ENCODE measurements at places on chromosomes 13 and 19.
A peak's percentile ranks its signal among the peaks of the same experiment; 100 is the strongest.

GRCh38 chr19:23762884-23763711, 4.4 kb upstream of the ZNF681 start:
- peak; percentile 82 for DNase-seq

DNA sequence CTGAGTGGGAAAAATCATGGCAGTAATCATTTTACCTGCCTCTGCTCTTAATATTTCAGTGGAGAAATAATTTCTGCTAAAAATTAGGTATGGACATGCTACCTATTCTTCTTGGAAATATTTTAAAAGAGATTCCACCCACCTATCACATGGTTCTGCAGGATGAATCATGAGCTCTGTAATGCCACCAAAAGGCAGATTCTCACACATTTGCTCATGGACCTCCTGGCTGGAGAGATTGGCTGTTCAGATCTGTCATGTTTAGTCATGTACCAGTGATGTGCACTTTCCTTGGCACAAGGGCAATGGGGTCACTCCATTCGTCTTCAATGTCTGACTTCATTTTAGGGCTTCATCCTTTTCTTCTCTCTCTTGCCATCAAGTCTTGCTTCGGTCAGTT, 101.8 kb upstream of the MBNL2 start:
- DNase-seq: peak; percentile 19

GRCh38 chr19:34324320-34324719, 40.7 kb upstream of the GPI start:
- DNase-seq: no peak

DNA sequence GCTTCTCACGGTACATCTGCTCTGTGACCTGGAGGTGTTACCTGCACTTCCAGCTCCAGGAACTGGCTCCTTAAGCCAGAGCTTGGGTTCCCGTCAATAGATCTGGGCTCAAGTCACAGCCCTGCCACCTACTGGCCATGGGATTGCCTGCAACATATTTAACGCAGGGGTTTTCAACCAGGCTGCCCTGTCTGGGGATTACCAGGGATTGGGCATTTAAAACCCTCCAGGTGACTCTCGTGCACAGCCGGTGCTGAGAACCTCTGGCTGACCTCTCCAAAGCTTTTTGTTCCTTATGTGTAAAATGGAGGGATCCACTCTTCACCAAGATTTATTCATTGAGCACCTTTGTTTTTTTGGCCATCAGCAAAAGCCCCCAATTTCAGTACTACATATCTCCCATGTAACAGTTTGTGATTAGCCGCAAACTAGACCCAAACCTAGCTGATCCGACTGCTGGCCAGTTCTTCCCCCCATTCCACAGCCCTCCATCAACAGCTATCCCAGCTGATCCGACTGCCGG, 76.6 kb upstream of the STK24 start:
- peak; percentile 77 for DNase-seq

GRCh38 chr19:10817291-10818038, 18.5 kb downstream of the TMED1 start:
- no peak for DNase-seq

- DNase-seq: no peak
Observed at GRCh38 chr13:79490824-79491223, 9.9 kb downstream of the NDFIP2 start.

DNA sequence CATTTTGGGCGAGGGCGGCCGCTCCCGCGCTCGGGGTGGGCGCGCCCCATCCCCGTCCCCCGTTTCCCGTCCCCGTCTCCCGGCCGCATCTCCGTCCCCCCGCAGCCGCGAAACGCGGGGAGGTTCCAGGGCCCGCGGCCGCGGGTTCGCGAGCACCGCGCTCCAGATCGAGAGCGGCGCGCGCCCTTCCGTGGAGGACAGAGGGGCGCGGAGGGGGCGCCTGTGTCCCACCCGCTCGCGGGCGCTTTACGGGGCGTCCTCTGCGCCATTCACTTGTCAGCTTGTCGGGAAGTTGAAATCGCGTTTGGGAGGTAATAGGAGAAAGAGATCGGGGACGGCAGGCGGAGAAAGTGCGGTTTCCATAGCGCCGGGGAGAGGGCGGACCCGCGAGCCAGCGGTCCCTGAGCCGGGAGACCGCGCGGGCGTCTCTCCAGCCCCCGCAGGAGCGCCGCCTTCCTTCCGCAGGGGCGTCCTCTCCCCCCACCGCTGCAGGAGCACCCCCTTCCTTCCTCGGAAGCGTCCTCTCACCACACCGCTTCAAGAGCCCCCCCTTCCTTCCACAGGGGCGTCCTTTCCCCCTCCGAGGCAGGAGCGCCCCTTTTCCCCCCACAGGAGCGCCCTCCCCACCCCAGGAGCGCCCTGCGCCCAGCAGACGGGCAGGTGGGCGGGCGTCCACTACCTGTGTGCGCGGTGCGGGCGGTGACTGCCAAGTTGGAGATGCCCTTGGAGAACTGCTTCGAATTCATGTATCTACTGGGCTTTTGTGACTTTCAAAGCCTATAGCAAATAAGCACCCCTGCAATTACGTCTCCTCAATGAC, 962 bp upstream of the IRS2 start:
- DNase-seq: no peak
